ENCODE measurements at places on chromosomes 6 and 20. TPM values are rescaled to one million over a fixed set of nuclear protein-coding genes. Genes with fewer than 3 reads are reported as not detected.

The PROKR2 gene
- total RNA-seq, result not detected

The PPIL6 gene
- 6.0 TPM for total RNA-seq

The LIME1 gene
- total RNA-seq, result 2.7 TPM

The TBC1D20 gene
- total RNA-seq, result 36.1 TPM

The ZNF311 gene
- total RNA-seq, result 0.96 TPM

The RMND1 gene
- total RNA-seq, result 41.0 TPM

The ZNF334 gene
- 1.2 TPM for total RNA-seq

The YWHAB gene
- 65.1 TPM for total RNA-seq

The MRPL18 gene
- 80.2 TPM for total RNA-seq

The BANF2 gene
- total RNA-seq, result not detected

The BCAS1 gene
- total RNA-seq, result not detected

The SPO11 gene
- not detected for total RNA-seq

The ADGRB3 gene
- total RNA-seq, result under 0.01 TPM

The HLA-DOB gene
- total RNA-seq, result 0.72 TPM

The KHDC1 gene
- 0.24 TPM for total RNA-seq

The RAET1G gene
- 41.3 TPM for total RNA-seq

The PNRC1 gene
- total RNA-seq, result 42.6 TPM

The MEI4 gene
- total RNA-seq, result 0.24 TPM

The RTEL1 gene
- 5.3 TPM for total RNA-seq

The GSTA2 gene
- not detected for total RNA-seq

The BCAS4 gene
- total RNA-seq, result 11.1 TPM

The ERVFRD-1 gene
- not detected for total RNA-seq

Data from tracheal epithelial cell (primary cell).